ENCODE measurements at places on chromosomes 7 and 10. TPM values are rescaled to one million over a fixed set of nuclear protein-coding genes. Genes with fewer than 3 reads are reported as not detected.

DNA sequence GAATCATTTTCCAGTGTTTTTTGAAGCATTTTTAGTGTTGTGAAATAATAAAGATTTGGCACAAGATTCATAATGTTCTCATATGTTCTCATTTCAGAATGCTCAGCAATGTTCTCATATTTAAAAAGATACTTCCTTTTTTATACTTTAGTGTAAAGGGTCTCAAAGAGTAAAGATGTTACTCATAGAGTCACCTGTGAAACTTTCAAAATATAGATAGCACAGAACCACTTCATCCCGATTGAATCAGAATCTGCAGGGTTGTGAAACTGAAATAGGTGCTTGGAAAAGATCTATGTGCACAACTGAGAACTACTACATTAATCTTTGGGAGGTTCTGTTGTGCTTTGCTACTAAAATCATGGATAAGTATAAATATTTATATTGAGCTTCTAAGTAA lies 144.7 kb downstream of the MDFIC start:
- no peaks in the 10 kb centered on the region for H3K36me3 ChIP-seq
- no peak for DNase-seq
- no peaks in the 10 kb centered on the region for H3K4me1 ChIP-seq
- no peaks in the 10 kb centered on the region for H3K27me3 ChIP-seq

GRCh38 chr10:133379152-133379800 lies at the start of gene PAOX:
Gene PAOX, plus strand, starts transcription at chr10:133379262. Its CDS starts 55 bp downstream, at chr10:133379317.
- H3K36me3 ChIP-seq = no peaks in the 10 kb centered on the region
- H3K27me3 ChIP-seq = no peaks in the 10 kb centered on the region
- no peak within 1 kb of the TSS for H3K27ac ChIP-seq
- H3K4me1 ChIP-seq = no peaks in the 10 kb centered on the region
- peak within 1 kb of the TSS; percentile 79 for H3K4me3 ChIP-seq

GRCh38 chr10:97736403-97736901 lies 476 bp upstream of the ZFYVE27 start:
- H3K27ac ChIP-seq = no peak overlapping the region
- H3K4me3 ChIP-seq = peak overlapping the region; percentile 95

- H3K4me3 ChIP-seq = peak overlapping the region; percentile 45
- H3K36me3 ChIP-seq = no peaks in the 10 kb centered on the region
- H3K27ac ChIP-seq = no peak overlapping the region
- H3K4me1 ChIP-seq = no peaks in the 10 kb centered on the region
- H3K27me3 ChIP-seq = peaks cover 63% of the 10 kb centered on the region
Observed at GRCh38 chr7:51315393-51316261, 982 bp downstream of the COBL start.

- no peak overlapping the region for H3K4me3 ChIP-seq
- no peaks in the 10 kb centered on the region for H3K36me3 ChIP-seq
- DNase-seq = no peak
- no peak overlapping the region for H3K27ac ChIP-seq
- H3K27me3 ChIP-seq = no peaks in the 10 kb centered on the region
Observed at GRCh38 chr10:51588984-51589383, 110.4 kb downstream of the CSTF2T start.

GRCh38 chr7:55065511-55066229 lies 46.9 kb downstream of the EGFR start:
- peak overlapping the region; percentile 99 for H3K27ac ChIP-seq
- peak overlapping the region; percentile 54 for H3K4me3 ChIP-seq
- H3K4me1 ChIP-seq = peaks cover 71% of the 10 kb centered on the region

DNA sequence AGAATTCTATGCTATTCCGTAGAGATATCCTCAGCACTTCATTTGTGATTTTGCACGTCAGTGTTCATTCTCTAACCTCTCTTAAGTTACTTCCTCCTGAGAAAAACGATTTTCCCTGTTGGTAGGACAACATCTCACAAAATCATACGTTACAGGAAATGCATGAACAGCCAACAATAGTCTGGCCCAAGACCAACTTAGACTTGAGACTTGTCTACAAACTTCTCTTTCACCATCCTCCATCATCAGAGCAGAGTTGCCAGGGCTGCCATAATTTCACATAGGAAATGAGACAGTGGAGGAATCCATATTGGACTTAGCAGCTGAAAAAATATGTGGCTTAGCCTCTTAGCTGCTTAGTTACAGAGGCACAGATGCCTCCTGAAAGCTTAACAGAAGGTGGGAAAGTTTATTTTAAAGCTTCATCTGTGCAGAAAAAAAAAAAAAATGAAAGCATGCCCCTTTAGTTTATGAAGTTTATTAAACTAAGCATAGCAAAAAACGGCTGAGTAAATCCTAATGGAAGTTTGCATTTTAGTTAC lies 222.5 kb upstream of the CACNA2D1 start:
- no peak overlapping the region for H3K27ac ChIP-seq
- DNase-seq = no peak
- H3K27me3 ChIP-seq = no peaks in the 10 kb centered on the region
- no peak overlapping the region for H3K4me3 ChIP-seq
- no peaks in the 10 kb centered on the region for H3K4me1 ChIP-seq
- H3K36me3 ChIP-seq = no peaks in the 10 kb centered on the region

GRCh38 chr7:77979219-77979618 lies 180.6 kb downstream of the PHTF2 start:
- no peaks in the 10 kb centered on the region for H3K27me3 ChIP-seq
- DNase-seq = no peak
- no peaks in the 10 kb centered on the region for H3K4me1 ChIP-seq
- H3K27ac ChIP-seq = no peak overlapping the region

GRCh38 chr10:17075533-17076359 lies 53.9 kb downstream of the CUBN start:
- H3K4me3 ChIP-seq = peak overlapping the region; percentile 51

DNA sequence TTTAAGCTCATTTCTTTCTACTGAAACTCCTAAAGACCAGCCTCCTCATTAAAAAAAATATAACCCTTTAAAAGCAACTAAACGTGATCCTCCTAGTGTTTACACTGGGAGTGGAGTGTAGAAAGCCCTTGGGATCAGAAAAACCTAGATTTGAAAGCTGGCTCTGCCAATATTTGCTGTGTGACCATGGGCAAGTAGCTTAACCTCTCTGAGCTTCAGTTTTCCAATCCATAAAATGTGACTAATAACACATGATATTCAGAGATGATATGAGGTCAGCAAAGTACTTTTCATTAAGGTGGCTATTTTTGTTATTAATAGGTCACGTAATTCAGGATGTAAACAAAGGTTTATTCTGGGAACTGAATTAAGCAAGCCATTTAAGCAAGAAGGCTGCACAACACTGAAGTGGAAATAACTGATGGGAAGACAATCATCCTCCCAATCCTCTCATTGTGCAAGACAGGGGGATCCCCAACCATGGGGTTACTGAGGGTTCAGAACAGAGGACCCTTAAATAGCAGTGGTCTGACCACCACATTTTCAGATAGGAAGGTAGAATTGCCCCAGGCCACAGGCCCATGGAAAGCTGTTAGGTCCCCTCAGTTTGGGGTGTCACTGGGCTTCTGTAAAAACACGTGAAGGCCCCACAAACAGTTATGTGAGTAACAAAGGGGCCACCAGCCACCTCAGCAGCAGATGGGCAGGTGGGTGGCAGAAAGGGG lies 49.1 kb upstream of the EEPD1 start:
- DNase-seq = no peak
- no peak overlapping the region for H3K4me3 ChIP-seq
- no peak overlapping the region for H3K27ac ChIP-seq
- H3K4me1 ChIP-seq = no peaks in the 10 kb centered on the region
- no peaks in the 10 kb centered on the region for H3K27me3 ChIP-seq
- H3K36me3 ChIP-seq = no peaks in the 10 kb centered on the region

DNA sequence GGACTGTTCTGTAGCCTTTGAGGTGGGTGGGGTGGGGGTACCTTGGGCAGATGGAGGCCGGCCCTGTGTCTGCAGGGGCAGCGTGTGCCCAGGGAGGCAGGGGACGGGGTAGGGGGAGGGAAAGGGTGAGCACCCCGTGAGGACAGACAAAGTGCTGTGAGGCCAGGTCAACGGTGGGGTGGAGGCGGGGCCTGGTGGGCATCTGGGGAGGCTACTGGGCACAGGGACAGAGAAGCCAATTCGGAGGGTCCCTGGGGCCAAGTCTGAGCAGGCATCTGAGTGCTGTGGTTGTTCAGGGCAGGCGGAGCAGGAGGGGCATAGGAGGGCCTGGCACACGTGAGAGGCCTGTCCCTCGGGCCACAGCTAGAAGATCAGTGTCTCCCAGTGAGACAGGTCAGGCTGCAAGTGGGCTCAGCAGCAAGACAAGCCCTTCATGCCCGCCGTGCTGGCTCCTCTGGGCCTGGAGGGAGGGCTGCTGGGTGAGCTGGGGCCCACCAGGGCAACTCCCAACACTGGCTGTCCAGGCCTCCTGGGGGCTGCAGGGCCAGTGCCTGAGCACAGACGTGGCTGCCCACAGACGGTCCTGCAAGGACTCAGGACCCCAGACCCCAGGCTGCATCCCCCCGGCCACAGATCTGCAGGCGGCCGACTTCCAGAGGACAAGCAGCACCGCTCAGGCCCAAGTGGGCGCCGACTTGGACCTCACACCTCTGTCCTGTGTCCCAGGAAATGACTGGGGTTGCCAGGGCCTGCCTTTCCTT lies 26.4 kb upstream of the KNDC1 start:
- no peak overlapping the region for H3K4me3 ChIP-seq
- no peaks in the 10 kb centered on the region for H3K36me3 ChIP-seq
- no peak for DNase-seq
- H3K27me3 ChIP-seq = no peaks in the 10 kb centered on the region

DNA sequence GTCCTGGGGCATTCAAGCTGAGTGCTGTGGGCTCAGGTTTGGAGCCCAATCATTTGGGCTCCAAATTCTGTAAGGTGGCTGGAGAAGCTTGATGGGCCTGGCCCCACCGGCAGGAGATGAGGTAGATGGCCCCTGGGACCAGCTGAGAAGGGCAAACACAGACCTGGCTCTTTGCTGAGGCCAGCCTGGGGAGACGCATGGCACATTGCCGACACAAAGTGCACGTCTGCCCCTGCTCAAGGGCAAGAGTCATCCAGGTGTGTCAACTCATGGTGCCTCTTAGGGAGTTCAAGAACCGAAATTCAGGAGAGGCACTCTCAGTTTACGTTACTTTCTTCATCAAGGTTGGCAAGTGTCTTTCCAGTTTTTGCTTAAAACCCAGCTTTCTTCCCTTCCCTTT lies 227.5 kb downstream of the LRMDA start:
- no peaks in the 10 kb centered on the region for H3K36me3 ChIP-seq
- no peak for DNase-seq
- no peak overlapping the region for H3K4me3 ChIP-seq

DNA sequence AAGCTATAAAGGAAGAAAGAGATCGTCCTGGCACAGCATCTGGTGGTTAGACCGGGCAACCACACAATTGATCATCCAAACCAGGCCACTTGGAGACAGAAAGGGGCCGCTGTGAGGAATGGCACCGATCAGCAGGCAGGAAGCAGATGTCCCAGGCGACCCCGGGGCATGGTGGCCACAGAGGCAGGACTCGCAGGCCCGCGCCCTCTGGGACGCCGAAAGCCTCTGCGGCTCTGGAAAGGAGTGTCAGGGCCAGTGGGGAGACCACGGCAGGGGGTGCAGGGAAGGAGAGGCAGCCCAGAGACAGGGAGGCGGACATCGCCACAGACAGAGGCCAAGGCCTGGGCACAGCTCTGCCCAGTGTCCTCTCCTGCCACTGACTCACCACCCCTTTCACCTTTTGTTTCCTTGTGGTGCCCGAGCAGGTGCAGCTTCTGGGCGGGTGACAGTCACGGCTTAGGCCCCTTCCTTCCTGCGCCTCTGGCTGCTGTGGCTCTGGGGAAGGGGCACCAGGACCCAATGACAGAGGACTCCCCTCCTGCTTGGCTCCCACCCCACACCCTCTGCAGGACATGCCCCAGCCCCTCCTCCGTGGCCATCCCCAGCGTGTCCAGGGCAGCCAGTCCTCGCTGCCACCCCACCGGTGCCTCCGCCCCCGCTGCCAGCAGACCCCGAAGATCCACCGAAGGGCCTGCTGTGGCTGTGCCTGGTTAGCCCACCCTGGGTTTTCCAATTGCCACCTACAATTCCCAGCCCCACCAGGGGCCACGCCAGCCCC lies 10.9 kb downstream of the STK32C start:
- no peak overlapping the region for H3K27ac ChIP-seq
- no peaks in the 10 kb centered on the region for H3K27me3 ChIP-seq
- no peaks in the 10 kb centered on the region for H3K4me1 ChIP-seq
- no peaks in the 10 kb centered on the region for H3K36me3 ChIP-seq
- DNase-seq = no peak

DNA sequence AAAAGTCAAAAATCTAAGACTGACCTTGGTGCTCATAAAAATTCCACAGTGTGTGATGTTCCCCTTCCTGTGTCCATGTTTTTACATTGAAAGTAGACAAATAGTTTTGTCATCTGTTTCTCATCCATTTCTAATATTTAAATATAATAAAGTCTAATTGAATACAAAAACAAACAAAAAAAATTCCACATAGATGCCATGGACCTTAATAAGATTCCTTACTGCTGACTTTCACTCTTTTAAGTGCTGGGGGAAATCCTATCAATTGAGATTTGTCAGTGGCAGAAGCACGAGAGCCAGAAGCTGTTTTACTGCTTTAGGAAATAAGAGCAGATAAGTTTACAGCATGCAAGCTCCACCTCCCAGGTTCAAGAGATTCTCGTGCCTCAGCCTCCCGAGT lies 310.0 kb downstream of the ABCA13 start:
- H3K4me3 ChIP-seq = no peak overlapping the region
- no peaks in the 10 kb centered on the region for H3K4me1 ChIP-seq
- no peak overlapping the region for H3K27ac ChIP-seq
- no peaks in the 10 kb centered on the region for H3K27me3 ChIP-seq
- DNase-seq = no peak
- no peaks in the 10 kb centered on the region for H3K36me3 ChIP-seq

DNA sequence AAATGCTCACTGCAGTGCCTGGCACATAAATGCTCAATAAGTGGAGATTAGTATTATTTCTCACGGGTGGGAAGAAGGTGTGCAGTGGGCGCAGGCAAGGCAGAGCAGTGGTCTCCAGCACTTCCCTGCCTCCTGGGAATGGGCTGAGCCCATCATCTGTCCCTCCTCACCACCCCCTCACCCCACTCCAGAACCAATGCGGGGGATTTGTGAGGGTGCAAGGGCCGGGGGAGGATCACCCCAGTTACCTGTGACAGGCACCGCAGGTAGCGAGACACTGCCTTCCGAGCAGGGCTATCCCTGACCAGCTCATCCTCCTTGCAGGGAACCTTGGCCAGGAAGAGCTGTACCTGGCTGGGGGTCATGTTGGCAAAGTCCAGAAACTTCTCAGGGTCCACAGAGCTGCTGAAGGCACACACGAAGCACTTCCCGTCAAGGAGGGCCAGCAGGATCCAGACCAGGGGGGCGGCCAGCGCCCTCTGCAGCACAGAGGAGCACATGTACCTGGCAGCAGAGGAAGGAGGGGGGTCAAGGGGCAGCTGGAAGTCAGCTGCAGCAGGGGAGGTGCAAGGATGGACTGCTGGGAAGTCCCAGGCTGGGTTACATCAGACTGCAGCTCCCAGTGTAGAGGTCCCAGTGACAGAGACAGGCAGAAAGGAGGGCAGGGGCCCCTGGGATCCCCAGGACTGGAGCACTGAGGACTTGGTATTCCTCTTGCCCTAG lies 2.8 kb downstream of the CALHM3 start:
- peaks cover 15% of the 10 kb centered on the region for H3K4me1 ChIP-seq
- no peak overlapping the region for H3K27ac ChIP-seq

The EVX1 gene
- total RNA-seq = not detected

The GRID1 gene
- total RNA-seq = not detected

The EGFR gene
- 55.0 TPM for total RNA-seq

The OR2F1 gene
- total RNA-seq = not detected

The SPDYE2 gene
- total RNA-seq = not detected

The ATOH7 gene
- total RNA-seq = not detected

The CCL26 gene
- total RNA-seq = not detected

The GNGT1 gene
- total RNA-seq = not detected

The MOGAT3 gene
- not detected for total RNA-seq

Data from GM23248 (cell line).